Brain pericyte (primary cell): ENCODE measurements at places on chromosomes 13 and 19.

DNA sequence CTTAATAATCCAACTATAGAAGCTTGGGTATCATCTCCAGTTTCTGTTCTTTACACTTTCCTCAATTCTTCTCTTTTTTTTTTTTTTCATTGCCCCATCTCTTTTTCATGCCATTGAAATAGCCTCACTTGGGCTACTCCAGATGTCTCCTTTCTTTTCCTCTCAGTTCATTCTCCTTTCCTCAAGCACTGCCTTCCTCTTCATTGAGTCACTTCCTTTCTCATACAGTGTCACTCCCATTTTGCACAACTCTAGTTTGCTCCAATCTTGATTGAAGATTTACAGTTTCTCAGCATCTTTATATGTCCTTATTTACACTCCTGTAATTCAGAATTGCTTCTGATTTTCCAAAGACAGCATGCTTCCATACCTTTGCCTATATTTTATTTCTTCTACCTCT, 61.3 kb downstream of the IPO5 start:
- DNase-seq, result no peak

DNA sequence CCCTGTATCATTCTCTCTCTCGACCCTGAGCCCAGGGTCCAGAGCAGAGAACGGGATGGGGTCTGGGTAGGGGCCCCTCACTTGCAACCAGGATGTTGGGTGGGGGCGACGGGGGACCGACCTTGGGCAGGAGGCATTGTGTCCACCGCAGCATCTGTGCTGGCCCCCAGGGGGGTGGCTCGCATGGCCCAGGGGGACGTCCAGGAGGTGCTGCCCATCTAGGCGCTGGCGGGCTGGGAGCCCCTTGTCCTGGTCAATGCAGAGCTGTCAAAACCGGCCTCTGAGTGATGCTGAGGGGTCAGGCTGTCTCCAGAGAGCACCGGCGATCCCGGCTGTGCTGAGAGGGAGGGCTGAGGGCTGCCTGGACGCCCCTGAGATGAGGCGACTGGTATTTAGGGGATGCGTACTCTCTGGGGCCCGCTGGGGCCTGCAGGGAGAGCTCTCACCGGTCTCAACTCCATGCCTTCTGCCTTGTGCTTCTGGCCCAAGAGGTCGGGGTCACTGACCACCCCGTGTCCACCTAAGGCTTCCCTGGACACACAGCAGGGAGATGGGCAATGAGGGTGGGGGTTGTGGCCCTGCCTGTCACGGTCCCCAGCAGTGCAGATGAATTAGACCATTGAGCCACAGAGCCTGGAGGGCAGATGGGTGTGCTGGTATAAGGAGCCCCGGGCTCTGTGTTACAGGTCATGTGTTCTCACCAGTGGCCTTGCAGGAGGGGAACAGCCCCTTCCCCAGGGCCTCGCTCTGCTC, 8.6 kb downstream of the RPS9 start:
- DNase-seq, result no peak

- DNase-seq, result no peak
These were observed 137.6 kb downstream of the FOXO1 start for GRCh38 chr13:40528881-40529280.

DNA sequence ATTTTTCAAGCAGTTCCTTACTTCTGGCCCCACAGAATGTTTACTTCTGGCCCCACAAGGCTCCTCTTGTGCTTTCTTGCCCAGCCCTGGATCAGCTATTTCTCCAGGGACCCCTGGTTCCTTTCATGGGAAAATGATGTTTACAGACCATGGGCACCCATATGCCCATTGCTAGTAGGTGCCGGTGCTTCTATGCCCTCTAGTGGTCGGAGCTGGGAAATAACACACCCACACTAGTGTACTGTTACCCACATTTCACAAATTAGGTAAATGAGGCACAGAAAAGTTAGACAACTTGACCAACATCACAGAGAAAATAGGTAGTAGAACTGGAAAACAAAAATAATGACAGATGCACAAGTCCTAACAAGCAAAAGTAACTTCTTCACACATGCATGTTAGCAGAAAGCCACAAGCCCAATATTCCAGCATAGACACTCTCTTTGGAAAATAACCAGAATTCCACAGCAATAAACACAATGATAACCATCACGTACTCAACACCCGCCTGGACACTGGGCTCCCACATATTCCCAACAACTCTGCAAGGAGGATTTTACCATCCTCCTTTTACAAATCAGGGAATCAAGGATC, 1.3 kb upstream of the CEACAM6 start:
- DNase-seq, result no peak

GRCh38 chr13:28058866-28059613, 41.3 kb downstream of the FLT3 start:
- no peak for DNase-seq

DNA sequence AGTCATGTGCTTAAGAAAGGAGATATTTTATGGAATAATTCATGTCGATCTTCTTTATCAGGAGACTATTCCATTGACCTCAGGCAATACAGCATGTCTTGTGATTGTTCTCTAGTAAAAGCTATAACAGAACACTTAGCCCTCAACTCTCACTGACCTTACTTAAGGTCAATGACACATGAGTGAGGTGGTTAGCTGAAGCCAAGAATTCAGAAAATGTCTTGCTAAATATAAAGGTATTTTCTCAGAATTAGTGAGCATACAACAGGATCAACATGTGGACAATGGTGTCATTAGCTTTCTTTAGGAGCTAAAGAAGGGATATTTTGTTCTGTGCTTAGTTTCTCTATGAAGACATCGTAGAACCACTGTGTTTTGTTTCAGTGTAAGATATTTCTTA, 1730.4 kb upstream of the SLC10A2 start:
- no peak for DNase-seq

DNA sequence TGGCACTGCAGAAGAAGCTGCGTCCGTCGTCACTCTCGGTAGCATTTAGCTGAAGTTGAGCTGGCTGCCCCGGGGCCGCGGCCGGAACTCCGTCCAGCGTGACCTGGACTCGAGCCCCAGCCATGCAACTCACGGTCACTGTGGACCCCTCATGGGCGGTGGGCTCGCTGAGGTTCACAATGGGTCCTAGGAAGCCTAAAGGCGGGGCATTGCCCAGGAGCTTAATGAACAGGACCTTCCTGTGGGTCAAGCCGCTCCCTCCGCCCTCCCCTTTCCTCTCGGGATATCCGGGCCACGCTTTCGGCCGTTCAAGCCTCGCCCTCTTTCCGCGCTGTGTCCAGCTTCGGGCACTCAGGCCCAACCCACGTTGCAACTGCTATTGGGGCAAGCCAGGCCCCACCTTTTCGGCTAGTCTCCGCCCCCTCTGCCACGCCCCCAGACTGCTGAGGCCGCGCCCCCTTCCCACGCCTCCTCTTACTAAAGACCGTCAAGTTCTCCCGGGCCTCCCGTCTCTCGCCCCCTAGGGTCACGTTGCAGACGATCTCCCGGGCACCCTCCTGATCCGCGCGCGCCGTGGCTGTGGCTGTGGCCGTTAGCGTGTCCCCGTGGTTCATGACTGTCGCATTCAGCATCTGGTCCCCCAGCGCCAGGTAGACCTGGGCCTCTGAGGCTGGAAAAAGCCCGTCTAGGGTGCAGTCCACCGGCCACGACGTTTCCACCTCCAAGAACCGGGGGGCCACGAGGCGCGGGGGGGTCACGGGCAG, 1.4 kb upstream of the RAVER1 start:
- peak; percentile 76 for DNase-seq

DNA sequence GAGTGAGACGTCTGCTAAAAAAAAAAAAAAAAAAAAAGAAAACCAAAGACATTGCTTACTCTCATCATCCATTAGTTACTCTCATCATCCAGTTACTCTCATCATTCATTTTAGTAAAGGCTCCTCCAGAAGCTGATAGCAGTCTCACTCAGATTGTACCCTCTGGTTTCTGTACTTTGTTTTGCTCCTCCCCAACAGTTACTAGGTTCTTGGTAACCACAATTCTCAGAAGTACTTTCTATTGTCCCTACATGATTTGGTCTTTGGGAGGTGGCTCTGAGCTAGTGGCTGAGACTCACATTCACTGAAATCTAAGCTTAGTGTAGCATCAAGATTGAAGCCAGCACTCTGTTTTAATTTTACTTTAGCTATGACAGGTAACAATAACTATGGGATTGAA, 14.3 kb downstream of the ERICH4 start:
- DNase-seq, result no peak

DNA sequence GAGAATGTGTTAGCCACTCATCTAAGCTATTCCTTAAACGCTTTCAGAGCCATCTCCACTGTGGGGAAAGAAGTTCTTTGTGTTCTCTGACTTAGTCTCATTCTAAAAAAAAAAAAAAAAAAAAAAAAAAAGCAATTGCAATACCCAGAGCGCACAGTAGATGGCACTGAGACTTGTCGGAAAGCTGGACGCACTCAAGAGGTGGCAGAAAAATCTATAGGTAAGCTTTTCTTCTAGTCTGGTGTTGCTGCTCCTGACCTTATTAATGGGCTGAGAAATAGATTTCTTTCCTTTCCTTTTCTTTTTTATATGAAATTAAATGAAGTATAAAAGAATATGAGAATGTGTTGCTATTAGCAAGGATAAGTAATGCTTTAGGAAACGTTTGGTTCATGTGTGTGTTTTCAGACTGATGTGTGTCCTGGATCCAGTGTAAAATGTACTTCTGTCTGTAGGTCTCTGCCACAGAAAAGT, 4.7 kb upstream of the GJB2 start:
- no peak for DNase-seq

GRCh38 chr19:10417541-10418234, 2.6 kb upstream of the PDE4A start:
- no peak for DNase-seq

DNA sequence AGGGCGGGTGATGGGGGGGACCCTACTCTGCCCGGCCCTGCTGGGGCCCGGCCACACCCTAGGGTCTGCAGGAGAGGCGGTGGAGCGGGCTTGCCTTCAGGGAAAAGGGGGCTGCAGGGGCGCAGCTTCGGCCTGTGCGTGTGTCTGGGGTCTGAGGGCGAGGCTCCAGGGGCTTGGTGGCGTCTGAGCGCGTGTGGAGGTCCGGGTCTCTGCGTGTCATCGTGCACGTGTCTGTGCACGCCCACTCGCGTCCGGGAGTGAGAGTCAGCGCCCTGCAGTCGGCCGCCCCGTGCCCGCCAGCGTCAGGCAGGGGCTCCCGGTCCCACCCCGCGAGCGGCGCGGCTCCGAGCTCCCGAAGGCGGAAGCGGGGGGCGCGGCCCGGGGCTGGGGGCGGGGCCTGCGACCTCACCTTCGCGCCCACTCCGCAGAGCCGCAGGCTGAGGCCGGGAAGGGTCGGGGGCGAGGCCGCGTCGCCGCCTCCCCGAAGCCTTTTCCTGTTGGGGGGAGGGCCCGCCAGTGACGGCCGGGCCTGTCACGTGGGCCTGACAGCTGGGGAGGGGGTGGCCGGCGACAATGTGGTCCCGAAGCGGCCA, at the start of gene ARHGAP45:
Gene ARHGAP45 (plus strand): TSS at position 420 of the 593 bp plus-strand sequence. CDS start 239 bp downstream, outside the sequence.
- no peak for DNase-seq

- DNase-seq, result no peak
These were observed 1.7 kb upstream of the PRR20A start for GRCh38 chr13:57138988-57139387.

DNA sequence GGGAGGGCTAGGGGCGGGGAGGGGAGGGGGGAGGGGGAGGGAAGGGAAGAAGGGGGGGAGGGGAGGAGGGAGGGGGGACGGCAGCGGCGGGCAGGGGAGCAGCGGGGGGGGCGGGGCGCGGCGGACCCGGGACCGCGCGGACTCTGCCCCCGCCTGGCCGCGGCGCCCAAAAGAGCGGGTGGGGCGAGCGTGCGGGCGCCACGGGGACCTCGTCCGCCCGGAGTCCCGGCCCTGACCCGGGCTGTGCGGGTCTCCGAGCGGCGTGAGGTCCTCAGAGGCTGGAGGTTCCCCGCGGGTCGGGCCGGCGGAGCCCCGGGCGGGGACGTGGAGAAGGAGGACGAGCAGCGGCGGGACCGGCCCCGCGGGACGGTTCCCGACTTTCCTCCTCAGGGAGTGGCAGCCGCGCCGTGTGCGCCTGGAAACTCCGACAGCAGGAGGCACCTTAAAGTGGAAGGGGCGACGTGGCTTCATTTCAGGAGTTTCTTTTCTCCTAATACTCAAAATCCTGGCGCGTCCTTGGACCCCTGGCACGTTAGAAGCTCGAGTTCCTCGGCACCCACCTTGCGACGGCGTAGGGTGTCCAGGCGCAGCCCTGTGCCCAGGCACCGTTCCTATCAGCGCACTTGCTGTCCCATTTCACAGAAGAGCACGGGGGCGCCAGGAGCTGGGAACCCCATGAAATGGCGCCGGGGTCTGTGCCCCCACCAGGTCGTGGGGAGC, 518 bp upstream of the PLPP2 start:
- DNase-seq, result no peak

GRCh38 chr19:10378124-10378523, 2.2 kb downstream of the TYK2 start:
- DNase-seq, result no peak

DNA sequence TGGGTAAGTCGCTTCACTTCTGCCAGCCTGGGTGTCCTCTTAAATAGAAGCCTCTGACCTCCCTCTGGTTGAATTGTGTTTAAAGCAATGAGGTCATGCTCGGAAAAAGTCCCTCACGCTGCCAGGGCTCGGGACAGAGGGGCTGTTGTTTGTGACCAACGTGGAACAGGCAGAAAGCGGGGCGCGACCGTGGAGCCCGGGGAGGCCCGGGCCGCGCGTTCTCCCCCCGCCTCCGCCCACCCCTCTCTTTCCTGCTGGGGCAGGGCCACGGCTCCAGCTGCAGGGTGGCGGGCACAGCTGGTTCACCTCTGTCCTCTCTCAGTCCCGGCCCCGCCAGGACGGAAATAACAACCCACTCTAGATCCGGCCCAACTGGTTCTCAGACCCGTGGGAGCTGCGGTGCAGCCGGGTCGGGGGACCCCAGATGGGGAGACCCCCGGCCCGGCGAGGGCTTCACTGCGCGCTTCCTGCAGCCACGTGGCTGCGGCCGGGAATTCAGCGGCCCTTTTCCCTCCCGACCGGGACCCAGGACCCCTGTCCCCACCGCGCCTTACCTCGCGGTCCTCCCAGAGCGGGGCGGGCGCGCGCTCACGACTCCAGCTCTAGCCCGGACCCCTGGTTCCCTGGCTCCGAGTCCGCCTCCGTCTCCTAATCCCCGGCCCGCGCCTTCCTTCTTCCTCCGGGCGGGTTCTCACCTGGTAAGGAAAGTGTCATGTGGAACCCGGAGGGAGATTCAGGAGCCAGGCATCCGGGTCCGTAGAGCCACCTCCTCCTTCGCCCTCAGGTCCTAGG, 1.9 kb downstream of the CDC42EP5 start:
- no peak for DNase-seq

DNA sequence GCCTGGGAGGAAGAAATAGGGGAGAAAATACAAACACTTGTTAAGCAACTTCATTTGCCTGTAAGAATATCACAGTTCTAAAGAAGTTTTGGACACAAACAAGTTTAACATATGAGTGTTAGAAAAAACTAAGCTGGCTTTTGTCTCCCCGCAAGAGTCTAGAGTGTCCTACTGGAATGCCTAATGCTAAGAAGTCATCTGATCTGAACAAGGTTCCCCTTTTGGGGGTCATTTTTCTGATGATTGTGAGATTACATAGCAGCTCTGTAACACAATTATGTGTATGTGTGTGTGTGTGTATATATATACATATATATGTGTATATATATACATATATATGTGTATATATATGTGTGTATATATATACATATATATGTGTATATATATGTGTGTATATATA, 12.7 kb downstream of the DNMT1 start:
- no peak for DNase-seq

GRCh38 chr13:45258334-45258675, 57.5 kb upstream of the KCTD4 start:
- DNase-seq, result no peak
